SK-N-SH (cell line): ENCODE measurements at places on chromosomes 11 and 22. TPM values are rescaled to one million over a fixed set of nuclear protein-coding genes. Genes with fewer than 3 reads are reported as not detected.

DNA sequence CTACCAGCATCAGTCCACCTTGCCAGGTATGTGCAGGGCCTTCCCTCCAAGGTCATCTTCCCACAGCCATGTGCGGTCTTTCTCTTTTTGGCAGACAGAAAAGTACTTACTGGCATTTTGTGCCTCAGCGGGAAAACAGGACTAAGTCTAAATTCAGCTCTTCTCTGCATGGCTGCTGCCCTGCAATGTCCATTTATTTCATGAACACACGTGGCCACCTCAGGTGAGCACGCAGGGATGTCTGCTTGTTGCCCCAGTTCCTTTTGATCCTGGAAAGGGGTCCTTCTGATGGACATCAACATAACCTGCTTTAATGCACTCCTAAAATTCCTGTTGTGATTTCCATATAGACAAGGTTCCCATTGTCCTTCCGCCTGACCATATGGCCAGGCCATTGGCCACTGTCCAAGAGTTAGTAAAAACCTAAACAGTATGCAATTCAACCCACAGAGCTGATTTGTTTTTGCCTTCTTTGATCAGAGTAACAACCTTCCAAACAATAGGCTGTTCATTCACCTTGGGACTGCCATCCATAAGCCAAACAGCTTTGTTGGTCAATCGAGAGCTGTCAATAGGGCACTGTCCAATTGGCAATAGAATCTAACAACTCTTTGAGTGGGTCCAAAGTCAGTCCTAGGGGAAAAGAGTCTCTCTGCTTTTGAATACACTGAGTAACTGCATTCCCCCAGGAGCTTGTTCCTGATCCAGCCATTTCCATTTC is 5.9 kb downstream of the TREH start:
- no peak for DNase-seq

- no peak for DNase-seq
Observed at GRCh38 chr11:20134991-20135736, 25.1 kb downstream of the DBX1 start.

GRCh38 chr11:44818110-44818509 is 91.3 kb downstream of the TSPAN18 start:
- DNase-seq: no peak

DNA sequence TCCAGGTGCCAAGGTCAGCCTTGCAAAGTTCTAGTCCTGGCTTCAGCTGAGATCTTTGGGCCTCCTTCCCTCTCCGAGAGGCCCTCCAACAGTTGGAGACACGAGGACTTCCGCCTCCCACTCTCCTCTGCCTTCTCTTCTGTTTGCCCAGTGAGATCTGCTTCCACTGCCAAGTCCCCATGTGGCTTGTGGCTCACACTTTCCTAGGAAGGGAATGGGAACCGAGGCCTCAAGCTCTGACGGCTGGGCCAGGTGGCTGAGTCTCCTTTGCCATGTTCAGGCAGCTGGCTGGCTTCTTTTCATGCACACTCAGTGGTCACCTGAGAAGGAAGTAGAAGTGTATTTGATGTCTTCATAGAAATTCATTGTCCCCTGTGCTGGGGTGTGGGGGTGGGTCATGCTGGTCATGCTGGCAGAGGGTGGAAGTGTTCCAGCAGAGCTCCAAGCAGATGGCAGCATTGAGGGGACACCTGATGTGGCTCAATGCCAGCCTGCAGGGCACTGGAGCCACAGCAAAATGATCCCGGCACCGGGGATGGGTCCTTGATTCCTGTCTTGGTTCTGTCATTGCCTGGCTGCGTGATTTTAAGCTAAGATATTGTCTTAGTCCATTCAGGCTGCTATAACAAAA is 130.4 kb downstream of the ADAMTS15 start:
- no peak for DNase-seq

DNA sequence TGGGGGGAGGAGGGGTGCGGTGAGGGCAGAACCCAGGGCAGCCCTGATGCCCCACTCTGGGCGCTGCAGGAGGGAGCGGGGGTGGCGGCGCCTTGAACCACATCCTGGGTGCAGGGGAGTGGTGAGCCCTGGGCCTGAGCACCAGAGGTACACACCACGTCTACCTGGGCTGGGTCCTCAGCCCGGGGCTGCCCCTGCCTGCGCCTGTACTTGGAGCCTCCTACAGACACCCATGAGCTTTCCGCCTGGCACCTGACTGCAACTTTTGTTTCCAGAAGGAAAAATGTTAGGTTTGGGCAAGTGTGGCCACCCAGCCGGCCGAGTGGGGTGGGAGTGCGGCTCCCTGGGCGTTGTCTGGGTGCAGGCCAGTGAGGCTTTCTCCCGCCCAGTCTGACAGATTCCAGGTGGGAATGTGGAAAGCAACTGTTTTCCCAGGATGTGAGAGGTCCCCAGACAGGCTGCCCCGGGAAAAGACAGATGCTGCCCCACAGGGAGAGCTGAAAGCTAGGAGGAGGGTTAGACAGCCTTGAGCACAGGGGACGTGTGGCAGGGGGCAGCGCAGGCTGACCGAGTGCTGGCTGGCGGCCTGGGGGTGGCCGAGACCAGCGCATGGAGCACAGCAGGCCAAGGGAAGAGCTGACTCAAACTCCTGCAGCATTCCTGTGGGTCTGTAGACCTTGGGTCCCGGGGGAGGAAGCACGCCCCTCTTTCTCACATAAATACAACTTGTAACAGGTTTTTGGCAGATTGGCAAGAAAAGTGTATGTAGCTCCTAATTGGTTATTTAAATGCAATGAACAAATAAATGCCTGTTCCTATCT is 44.1 kb downstream of the GNB1L start:
- DNase-seq: peak; percentile 57

- peak; percentile 39 for DNase-seq
Observed at GRCh38 chr22:19876941-19877625, 22.4 kb upstream of the GNB1L start.

- DNase-seq: no peak
Observed at GRCh38 chr11:72709478-72710238, 35.4 kb upstream of the PDE2A start.

- DNase-seq: no peak
Observed at GRCh38 chr11:36974771-36975170, 376.7 kb upstream of the RAG2 start.

DNA sequence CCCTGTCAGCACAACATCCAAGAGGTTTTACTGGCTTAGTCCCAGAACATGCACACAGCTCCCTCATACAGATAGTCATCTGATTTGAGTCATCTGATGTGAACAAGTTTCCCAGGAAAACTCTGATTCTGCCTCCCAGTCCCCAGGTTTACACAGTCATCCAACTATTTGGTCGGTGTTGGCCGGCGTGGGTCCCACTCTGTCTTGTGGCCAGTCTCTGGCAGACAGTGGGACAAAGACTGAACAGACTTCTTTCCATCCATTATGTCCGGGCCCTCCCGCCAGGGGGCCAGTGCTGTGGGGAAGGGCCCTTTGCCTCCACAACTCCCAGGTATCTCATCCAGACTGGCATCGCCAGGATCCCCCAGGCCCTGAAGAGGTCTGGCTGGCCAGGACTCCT is 60.0 kb downstream of the BTG4 start:
- peak; percentile 4 for DNase-seq

- DNase-seq: no peak
Observed at GRCh38 chr11:93743291-93743690, 1.8 kb downstream of the C11orf54 start.

The ZNF214 gene
- polyA plus RNA-seq: 1.4 and 2.5 TPM in 2 replicates

The ART1 gene
- polyA plus RNA-seq: not detected in 2 replicates

The PTPRCAP gene
- 1.3 and 1.4 TPM in 2 replicates for polyA plus RNA-seq

The BCO2 gene
- 0.87 and 1.2 TPM in 2 replicates for polyA plus RNA-seq

The EHF gene
- not detected in 2 replicates for polyA plus RNA-seq

- no peak for DNase-seq
Observed at GRCh38 chr22:45340323-45340722, 30.6 kb downstream of the FAM118A start.

- peak; percentile 47 for DNase-seq
Observed at GRCh38 chr11:45662665-45663485, 2.5 kb downstream of the CHST1 start.

DNA sequence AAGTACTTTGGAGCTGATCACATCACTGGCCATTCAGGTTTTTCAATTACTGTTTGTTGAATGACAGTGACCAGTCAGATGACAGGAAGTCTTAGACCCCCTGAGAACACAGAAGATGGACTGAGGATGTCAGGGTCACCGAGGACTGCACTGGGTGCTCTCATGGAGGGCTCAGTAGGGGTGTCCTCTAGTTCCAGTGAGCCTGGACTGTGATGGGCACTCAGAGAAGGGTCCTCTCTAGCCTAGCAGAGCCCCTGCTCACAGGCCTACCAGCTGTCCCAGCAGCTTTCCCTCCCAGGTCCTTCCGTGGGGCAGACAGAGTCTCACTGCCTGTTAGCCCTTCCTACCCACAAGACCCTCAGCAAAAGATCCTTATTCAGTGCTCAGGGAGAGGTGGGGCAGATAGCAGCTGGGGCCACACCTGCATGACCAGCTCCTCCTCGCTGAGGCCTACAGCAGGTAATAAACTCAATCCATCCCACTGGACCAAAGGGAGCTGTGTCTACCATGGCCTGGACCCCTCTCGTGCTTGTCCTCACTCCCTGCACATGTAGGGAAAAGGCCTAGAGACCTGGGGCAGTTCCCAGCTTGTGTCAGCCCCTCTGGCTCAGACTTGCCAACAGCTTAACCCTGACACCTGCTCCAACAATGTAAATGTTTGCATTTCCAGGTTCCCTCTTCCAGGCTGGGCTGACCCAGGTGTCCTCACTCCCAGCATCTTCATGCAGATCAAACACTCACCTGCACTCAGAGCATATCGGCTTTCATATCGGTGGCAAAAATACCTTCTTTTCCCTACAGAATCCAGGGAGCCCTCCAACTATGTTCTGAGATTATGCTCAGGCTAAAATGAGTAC is 25.2 kb upstream of the VPREB1 start:
- no peak for DNase-seq

The EFCAB6 gene
- 0.41 and 0.46 TPM in 2 replicates for polyA plus RNA-seq

DNA sequence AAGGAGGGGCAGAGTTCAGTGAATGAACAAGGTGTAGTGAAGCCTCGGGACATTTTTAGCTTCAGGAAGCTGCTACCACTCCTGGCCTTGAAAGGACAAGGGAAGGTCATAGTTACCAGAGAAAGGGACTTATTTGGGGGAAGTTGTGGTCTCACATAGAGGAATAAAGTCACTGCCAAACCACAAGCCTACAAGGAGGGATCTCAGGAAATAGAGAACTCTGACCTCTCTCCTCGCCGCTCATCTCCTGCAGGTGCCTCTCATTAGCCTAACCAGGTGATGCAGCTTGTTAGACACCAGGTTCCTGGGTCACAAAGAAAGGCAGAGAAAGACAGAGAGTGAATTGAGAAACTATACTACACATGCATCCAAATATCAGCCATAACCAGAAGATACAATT is 14.3 kb upstream of the TOLLIP start:
- no peak for DNase-seq

GRCh38 chr11:14642873-14643696 is 519 bp upstream of the PDE3B start:
- no peak for DNase-seq

- DNase-seq: no peak
Observed at GRCh38 chr22:47247579-47248240, 485.3 kb downstream of the TBC1D22A start.

The MOGAT2 gene
- 0.03 TPM in 1 of 2 replicates, not detected in the other for polyA plus RNA-seq

DNA sequence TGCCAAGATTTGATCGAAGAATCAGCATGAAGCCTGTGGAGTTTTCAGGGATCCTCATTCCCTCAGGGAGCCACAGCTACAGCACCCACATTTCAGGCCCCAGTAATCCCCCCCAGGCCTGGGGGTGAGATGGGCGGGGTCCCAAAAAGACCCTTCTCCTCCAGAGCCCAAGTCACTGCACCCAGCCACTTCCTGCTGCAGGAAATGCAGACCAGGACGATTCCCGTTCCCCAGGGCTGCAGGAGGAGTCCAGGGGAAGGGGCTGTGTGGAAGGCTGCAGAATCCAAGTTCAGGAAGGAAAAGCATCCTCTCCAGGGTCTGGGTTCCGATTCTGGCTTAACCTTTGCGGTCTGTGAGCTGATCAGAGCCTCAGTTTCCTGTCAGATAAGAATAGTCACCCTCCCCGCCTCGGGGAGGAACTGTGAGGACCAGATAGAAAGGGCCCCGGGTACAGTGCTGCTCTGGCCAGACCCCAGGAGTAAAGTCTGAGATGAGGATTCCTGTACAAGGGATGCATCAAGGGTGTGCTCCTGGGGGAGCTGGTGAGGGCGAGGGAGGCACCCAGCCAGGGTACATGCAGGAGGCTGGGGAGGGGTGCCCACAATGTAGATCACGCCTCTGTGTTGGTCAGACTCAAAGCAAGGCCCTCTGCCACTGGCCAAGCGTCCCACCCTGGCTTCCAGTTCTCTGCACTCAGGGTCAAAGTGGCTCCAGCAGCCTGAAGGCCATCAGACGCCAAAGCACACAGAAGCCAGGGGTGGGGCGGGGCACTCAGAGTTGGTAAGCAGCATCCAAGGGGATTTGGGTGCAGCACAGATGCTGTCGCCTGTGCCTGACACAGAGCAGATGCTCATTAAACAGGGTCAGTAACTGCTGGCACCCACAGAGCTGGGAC is 30.1 kb upstream of the TP53I11 start:
- no peak for DNase-seq

The USP47 gene
- polyA plus RNA-seq: 10.3 and 13.3 TPM in 2 replicates

DNA sequence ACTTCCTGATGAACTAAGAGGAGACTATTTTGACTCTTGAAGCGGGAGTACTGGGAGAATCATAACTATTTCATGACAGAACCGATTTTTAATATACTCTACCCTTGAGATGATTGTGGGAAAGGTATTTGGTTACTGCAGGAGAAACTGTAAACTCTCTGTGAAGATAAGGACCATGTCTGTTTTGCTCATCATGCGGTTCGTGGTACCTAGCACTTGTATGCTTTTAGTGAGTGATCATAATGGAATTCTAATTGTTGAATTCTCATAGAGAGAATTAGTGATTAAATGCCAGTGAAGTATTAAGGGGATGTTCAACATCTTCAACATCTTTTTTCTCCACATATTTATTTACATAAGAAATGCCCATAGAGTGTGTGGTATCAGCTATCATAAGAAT is 11.4 kb downstream of the AASDHPPT start:
- no peak for DNase-seq

The CDON gene
- 3.7 and 4.2 TPM in 2 replicates for polyA plus RNA-seq

- no peak for DNase-seq
Observed at GRCh38 chr11:123046473-123047259, 15.3 kb downstream of the HSPA8 start.

DNA sequence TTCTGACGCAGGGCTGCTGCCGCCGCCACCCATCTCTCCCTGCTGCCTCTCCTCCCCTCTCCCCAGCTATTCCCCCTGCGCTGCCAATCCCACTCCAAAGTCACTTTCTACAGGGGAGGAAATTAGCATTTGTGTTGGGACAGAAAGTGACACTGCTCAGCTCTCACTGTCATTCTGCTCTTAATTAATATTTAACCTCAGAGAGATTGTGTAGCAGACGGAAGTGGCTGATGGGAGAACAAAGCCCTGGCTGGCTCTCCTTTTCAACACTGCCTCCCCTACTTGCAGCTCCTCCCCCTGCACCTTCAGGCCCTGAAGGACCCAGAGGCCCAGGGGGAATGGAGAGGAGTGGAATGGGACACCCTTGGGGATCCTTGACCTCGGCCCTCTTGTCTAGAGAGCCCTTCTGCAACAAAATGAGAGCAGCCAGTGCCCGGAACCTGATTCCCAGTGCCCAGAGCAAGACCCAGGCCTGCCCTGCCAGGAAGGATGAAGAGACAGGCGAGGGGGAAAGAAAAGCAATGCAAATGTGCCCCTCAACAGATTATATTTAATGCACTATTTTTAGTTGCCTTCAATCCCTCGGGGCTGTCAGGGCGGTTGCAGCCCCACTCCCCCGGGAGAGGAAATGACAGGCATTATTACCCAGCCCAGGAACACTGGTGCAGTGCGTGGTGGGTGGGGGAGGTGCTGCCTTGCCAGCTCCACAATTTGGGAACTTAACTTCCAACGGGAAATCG is 14.6 kb upstream of the NRGN start:
- no peak for DNase-seq
